ENCODE measurements at places on chromosomes 12 and 14.
A peak's percentile ranks its signal among the peaks of the same experiment; 100 is the strongest.

GRCh38 chr14:97329701-97330100 lies 532.5 kb downstream of the VRK1 start:
- DNase-seq: no peak

GRCh38 chr12:92133795-92134637 lies 11.6 kb downstream of the BTG1 start:
- DNase-seq: no peak

DNA sequence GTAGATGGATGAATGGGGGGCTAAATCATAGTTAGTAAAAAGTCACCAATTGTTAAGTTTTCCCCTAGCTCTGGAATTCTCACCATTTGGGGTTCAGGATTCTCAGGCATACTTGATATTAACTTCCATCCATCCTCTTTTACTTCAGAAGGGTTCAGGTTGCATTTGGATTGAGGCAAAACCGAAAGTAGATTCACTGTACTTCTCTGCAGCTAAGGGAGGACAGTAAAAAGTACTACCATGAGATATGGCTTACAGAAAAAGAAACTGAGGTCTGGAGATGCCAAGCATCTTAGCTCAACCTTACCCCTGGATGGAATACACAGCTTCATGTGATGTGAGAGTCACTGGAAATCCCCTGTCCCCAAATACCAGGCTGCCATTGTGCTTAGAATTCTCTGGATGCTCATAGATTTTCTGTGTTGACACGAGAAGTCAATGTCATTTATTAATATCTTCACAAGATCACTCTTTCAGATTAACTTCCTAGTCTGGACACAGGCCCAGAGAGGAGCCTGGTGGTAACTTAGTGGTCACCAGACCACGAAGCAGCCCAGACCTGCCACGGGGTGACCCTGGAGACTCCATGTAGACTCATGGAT lies 87.1 kb downstream of the SSPN start:
- no peak for DNase-seq

DNA sequence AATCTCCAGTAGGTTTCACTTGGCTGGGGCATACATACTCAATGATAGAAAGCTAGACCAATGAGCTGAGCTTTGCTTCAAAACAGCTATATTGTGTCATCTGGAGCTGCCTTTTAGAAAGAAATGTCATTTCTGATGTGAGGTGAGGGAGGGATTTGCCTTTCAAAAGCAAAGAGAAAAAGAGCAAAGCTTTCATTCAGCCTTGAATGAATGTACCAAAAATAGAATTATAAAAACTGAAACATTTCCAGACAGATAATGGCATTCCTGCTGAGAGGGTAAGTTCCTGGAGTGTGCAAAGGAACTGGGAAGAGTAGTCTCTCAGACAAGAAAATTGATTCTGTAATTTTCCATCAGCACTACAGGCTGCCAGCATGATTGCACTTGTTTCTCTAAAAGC lies 710.0 kb downstream of the LRFN5 start:
- no peak for DNase-seq

GRCh38 chr14:59301354-59301753 lies 112.9 kb downstream of the DAAM1 start:
- DNase-seq: peak; percentile 12

DNA sequence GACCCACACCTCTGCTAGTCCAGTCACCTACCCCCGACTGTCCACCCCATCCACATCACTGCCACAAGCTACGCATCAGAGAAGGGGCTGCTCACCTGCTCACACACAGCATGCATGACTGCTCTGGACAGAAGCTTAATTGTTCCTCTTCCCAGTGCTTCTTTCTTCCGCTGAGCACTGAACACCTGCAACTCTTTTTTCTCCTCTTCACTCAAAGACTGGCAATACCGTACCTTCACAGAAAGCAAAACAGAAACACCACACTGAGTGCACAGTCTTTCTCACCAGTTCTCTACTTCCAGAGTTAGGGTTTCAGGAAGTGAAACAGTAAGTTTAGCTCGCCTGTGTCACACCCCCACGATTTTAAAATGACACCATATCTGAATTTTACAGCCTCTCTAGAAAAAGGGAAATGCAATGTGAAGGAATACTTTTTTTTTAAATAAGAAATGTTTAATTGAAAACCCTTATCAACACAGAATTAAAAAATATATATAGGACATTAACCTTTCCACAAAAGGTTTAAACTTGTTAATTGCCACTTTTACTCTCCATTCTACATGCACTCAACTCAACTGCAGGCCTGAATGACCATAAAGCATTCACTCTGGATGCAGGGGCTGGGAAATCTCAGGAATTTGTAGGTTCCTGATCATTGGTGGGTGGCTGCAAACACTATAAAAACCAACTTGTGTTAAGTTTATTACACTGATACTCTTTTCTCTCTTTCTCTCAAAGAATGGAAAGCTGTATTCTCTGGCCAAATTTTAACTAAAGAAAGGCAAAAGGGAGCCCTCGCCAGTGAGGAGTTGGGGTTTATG lies 120.0 kb downstream of the PRICKLE1 start:
- peak; percentile 42 for DNase-seq

- DNase-seq: no peak
Observed at GRCh38 chr14:53062856-53063255, 90.3 kb downstream of the DDHD1 start.

- DNase-seq: no peak
Observed at GRCh38 chr14:53209370-53209769, 56.2 kb upstream of the DDHD1 start.

DNA sequence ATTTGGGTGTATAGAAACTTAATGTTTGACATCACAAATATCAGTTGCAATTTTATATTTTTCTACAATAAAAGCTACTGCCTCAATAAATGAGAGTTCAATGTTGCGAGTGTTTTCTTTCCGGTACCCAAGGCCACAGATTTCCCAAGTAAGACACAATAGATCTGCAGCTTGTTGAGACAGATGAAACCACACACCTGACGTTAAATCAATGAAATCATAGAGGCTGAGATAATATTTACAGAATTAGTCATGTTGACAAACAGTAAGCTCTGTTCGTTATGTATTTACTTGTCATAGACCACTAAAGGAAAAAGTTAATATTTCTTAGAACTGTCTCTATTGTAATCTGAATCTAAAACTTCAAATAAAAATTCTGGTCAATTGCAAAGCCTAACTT lies 49.2 kb upstream of the PTHLH start:
- DNase-seq: no peak

DNA sequence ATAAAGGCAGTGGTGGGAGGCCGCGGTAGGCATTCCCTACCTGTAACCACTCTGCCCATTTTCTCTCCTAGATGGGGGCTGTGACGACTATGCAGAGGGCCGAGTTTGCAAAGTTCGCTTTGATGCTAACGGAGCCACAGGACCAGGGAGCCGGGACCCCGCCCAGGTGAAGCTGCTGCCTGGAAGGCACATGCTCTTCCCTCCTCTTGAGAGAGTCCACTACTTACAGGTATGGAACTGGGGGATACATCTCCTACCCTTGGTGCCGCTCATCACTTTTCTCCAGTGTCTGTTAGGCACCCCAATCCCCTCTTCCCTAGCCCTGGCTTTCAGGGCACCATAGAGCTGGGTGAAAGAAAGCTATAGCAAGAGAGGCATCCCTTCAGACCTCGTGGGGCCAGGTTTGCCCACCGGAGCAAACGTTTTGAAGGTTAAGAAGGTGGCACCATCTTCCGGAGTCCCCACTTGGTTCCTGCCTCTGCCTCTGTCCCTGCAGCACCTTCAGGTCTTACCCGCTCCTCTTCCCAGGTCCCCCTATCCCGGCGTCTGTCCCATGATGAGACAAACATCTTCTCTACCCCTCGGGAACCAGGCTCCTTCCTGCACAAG lies 2.0 kb upstream of the P3H3 start:
- DNase-seq: no peak

DNA sequence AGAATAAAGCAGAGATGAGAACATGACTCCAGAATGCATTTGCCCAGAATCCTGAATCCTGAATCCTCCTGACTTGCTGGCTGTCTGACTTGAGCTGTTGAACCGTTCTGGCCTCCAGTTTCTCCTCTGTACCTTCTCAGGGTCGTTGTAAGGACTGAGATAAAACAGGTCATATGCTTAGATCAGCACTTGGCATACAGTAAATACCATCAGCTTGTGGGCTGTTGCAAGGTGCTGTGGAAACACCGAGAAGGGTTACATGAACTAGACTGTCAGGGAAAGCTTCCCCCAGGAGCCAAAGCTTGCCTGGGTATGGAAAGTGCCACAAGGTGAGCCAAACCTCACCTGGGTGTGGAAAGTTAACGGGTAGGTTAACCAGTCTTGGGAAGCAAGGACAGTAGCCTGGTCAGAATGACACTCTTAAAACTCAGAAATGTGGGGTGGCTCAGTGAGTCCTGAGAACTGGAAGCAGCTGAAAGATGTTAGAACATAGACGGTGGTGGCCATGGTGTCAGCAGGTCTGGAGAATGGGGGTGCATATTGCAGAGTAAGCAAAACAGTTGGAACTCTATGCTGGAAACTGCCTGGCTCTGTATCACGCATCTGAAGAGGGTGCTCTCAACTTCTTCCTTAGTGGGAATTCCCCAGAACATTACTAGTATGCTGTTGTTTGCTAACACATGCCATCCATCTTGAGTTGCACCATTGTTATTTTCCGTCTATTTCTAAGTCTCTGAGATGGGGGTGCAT lies 105.3 kb upstream of the DYRK2 start:
- DNase-seq: no peak

- DNase-seq: no peak
Observed at GRCh38 chr14:71319666-71320065, 412.4 kb downstream of the PCNX1 start.

DNA sequence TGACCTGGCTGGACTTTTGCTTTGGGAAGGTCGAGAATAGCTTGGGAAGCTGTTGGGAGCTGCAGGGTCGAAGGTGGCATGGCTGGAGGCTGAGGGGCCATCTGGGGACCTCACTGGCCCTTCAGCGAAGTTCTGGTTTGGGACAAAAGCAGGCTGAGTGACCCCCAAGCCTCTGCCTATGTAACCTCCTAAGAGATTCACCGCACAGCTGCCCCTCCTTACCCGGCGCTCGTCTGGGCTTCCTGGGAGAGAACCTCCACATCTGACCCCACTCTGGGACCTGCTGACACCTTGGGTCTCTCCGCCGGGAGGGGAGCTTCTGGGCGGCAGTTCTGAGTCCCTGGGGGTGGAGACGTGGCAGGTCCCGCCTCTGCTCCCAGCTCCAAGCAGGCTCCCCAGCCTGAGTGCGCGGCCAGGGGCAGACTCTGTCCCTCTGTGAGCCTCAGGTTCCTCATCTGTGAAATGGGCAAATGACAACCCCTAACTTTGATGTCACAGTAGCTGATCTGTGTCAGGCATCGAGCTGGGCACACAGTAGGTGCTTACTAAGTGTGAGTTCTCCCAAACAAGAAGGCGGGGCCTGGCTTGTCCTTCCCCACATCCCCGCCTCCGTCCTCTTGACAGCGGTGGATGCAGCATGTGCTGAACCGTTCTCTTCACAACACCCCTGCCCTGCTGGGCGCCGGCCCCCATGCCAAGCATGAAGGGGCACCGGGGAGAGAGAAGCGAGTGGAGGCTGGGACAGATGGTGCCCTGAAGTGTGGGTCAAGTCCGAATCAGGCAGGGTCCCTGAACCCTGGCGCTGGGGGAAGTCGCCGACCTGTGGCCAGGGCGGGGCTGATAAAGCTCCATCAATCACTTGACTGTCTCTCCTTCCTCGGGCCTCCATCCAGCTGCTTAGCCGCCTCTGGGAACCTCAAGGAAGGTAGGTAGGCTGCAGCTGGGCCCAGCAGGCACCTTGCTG lies 3.8 kb downstream of the EXOC3L4 start:
- DNase-seq: no peak

DNA sequence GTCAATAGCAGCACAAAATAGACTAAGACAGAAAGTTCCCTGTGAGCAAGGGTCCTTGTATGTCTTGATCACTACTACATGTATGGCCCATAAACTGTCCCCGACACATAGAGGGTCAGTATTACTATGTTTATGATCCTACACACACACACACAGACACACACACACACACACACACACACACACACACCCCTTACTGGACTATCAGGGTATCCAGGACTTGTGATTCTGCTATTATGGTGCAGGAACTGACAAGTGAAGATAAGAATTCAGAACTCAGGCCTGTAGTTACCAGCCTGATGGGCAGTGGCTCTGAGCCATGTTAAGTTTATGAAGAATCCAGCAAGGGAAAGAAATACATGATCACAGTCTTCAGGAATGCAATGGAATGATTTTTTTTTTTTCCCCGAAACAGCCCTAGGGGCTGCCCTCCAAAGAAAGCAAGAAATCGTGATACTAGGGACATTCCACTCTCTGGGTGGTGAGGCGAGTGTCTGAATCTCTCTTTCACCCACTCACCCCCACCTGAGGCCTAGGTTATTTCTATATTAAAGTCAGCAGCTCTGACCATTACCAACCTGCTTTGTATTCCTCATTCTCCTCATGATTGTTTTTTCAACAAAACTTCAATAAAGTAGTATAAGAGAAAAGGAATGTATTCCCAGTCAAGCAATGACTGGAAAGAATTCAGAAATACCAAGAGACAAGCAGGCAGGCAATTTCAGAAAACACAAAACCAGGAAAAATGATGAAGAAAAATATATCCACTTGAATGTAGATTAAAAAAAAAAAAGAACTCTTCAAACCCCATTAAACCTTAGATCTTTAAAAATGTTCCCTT lies 105.8 kb downstream of the AVPR1A start:
- no peak for DNase-seq

GRCh38 chr14:30581283-30581625 lies 22.3 kb downstream of the G2E3 start:
- DNase-seq: no peak

DNA sequence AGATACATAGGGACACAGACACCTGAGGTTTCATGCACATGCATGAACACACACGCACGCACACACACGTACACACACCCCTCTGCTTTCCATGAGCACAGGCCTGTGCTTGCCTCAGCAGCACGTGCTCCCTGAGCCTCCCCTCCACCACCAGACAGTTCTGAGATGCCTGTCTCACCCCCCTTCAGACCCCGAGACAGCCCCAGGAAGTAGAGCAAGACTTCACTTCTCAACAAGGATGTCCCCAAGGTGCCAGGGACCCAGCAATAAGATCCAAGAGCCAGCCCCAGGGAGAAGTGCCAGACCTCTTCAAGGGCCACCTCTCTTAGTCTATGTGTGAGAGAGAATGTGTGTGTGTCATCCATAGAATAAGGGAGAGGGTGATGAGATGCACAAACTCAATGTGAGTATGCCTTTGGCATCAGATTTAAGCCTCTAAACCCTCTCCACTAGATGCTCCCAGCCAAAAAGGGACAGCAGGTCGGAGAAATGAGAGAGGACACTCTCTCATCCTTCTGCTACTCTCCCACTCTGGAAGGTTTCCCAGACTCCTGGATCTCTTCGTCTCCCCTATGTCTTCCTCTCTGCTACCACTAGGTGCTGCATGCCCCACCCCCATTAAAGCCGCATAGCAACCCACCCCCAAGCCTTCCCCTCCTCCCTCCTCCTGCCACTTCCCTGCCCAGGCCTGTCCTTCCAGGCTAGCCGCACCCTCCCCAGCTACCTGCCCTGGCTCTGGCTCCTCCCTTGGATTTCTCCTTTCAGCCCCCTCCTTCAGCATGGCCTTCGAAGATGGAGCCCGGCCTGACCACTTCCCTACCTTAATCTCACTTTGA lies 7.7 kb downstream of the RARG start:
- no peak for DNase-seq
